ENCODE measurements at places on chromosomes 12 and 14. TPM values are rescaled to one million over a fixed set of nuclear protein-coding genes. Genes with fewer than 3 reads are reported as not detected.

DNA sequence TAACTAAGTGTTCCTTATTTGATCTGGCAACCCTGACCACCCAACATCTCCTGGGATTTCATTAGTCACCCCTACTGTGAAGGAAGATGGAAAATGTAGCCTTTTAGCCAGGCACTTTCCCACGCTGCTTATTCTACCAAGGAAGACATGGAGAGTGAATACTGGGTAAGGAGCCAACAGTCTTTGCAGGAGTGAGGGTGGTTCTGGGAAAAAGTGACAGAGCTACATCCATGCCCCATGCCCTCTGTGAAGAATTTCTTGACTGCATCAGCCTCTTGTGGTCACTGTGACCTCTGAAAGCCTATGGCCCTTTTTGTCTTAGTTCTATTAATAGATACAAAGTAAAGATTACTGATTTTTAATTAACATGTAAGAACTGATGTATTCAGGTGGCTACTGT, 196.0 kb upstream of the EEA1 start:
- no peak for DNase-seq

Gene FLRT2
- total RNA-seq = 45.0 TPM

GRCh38 chr12:28223025-28223554, 32.8 kb downstream of the CCDC91 start:
- DNase-seq = no peak

Gene FAM181A
- total RNA-seq = not detected

GRCh38 chr12:62908674-62909073, 26.3 kb downstream of the PPM1H start:
- no peak for DNase-seq

- no peak for DNase-seq
These were observed 196.3 kb downstream of the TRHDE start for GRCh38 chr12:72468505-72468904.

DNA sequence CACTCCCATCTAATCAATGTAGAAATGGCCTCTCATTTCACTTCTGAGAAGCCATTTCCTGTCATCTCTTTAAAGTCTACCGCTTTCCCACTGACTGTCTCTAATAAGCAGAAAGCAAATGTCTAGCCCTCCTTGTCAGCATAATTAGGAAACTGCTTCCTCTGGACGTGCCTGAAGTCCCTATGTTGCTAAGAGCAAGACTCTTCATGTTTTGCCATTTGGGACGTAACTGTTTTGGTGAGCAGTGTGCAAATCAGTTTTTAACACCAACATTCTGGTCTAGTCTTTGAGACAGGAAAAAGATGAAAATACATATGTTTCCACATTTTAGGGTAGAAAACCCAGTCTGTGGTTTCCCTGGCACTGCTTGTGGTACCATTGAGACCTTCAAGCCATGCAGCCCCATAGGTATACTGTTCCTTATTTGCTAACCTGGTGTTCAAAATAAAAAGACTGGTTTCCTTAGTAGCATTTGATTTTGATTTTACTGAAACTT, 22.2 kb downstream of the IFNG start:
- no peak for DNase-seq

DNA sequence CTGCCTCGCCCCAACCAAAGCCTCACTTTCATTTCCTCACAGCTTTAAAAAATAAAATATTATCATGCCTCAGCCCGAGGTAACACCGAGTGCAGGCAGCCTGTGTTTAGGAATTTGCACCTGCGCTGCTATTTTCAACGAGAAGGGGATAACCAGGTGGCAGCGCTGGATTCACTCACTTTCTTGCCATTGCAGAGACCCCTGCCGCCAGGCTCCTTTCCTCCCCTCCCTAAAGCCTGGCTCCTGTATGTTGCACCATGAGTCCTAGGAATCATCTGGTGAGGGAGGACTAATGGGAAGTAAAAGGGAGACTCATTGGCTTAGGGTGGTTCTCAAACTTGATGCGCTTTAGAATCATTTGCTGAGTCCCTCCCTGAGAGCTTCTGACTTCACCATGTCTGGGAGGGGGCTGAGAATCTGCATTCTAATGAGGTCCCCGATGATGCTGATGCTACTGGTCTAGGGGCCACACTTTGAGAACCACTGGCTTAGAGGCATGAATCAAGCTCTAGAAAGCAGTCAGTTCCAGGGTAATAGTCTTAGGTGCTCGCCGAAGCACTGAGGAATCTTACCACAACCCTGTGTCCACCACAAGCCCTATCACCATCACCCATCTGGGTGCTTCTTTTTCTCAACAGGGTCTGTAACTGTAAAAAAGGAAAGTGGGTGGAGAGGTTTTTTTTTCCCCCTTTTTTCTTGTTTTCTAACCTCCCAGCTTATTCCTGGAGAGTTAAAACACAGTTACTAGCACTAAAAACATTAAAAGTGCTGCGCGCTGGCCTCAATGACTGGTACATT, 83.8 kb downstream of the SLC38A1 start:
- no peak for DNase-seq

DNA sequence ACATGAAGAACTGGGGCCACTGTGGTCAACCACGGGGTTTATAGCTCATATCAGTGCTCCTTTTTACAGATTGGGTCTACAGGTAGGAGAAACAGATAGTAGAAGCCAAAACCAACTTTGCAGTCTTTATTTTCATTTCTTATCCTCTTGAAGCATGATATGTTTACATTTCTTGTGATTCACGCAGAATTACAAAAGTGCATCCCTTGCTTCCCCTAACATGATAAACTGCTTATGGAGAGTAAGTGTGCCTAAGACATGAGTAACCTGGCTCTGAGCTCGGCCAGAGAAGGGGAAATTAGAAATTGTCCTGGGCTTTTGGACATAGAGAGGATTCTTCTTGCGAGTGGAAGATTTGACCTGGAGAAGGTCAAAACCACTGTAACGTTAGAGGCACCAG, 18.4 kb downstream of the PWP1 start:
- no peak for DNase-seq

GRCh38 chr12:99004799-99005466, 359.8 kb downstream of the APAF1 start:
- DNase-seq = no peak

Gene AMN1
- 19.0 TPM for total RNA-seq

Gene LRRC9
- total RNA-seq = 0.20 TPM

DNA sequence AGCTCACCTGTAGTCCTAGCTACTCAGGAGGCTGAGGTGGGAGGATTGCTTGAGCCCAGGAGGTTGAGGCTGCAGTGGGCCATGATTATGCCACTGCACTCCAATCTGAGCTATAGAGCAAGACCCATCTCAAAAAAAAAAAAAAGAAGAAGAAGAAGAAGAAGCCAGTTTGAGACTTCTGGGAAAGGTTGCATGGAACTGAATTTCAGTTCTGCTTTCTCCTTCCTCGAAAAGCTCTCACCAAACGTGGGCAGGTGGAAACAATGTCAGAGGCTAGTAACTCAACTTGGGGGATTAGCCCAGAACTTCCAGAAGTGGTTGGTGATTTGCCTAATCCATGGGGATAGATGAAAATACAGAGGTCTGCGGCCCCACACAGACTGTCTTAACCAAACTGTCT, 18.7 kb downstream of the FLVCR2 start:
- no peak for DNase-seq

DNA sequence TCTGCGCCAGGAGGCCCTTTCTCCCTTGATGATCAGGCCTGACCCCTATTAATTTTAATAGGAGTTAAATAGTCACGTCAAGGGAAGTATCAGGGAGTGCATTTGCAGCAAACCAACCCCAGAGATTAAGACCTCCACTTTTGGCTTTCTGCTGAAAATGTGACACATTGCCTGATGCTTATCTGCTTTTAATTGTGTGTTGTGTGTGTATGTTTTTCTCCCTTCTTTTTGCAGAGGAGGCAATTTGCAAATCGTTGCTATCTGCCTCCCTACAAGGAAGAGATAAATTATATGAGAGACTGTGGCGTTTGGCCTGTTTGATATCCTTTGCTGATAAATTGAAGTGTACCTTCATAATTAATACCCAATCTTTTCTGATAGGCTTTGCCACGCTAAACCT, 822.9 kb downstream of the VRK1 start:
- no peak for DNase-seq

Gene HAL
- 4.3 TPM for total RNA-seq

GRCh38 chr14:96349286-96350075, 13.7 kb downstream of the ATG2B start:
- DNase-seq = no peak

DNA sequence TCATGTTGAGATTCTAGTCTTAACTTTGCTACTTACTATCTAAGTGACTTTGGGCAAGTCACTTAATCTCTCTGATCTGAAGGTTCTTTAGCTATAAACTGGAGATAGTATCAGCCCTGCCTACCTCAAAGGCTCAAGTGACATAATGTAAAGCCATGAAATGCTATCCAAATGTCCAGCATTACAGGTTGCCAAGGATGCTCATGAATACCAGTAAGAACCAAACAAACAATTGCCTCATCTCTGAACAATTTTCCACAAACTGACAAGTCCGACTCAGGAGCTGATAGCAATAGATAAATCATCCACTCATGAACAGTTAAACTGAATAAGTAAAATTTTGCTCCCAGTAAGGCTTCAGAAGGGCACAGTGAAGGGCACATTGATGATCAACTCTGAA, 51.5 kb downstream of the LMNTD1 start:
- no peak for DNase-seq

GRCh38 chr14:86673523-86673969, 1143.6 kb downstream of the FLRT2 start:
- no peak for DNase-seq

DNA sequence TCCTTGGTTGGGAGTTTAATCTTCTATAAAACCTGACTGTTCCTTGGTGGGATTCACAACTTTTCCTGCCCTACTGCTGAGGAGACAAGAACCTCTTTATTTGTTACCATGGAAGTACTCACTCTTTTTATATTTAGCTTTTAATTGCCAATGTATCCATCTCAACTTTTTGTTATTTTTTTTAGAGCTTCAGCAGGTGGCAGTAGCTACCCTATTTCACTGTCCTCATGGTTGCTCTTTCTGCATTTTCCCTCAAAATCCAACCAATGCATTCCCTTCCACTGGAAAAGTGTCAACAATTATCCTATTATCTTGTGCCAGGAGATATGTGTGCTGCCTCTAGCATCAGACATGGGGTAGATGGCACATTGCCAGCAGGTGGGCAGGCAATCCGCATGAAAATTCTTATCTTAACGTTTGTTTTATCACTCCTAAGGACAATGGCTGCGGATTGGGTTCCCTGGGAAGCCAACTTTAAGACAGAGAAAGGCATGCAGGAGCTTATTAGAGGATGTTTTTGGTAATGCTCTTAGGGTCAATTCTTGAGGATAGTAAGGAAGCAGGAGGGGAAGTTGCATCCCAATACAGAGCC, 406.4 kb downstream of the SNAPC1 start:
- no peak for DNase-seq

Gene PTHLH
- 3.1 TPM for total RNA-seq

DNA sequence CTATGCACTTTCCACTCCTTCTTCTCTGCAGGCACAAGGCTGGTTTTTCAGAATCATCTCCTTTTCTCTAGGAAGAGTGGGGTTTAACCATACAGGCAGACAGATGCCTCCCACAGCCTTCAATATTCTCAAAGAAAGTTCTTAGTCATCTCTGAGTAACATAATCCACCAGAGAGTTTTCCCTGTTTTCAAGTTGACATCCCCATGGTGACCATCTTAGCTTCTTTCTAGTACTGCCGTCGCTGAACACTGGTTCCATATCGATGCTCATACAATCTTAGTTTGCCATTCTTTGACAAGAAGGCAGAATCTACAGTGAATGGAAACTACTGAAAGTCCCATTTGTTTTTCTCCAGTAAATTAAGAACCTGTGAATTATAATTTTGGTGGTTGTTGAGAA, 28.6 kb downstream of the TPH2 start:
- no peak for DNase-seq

DNA sequence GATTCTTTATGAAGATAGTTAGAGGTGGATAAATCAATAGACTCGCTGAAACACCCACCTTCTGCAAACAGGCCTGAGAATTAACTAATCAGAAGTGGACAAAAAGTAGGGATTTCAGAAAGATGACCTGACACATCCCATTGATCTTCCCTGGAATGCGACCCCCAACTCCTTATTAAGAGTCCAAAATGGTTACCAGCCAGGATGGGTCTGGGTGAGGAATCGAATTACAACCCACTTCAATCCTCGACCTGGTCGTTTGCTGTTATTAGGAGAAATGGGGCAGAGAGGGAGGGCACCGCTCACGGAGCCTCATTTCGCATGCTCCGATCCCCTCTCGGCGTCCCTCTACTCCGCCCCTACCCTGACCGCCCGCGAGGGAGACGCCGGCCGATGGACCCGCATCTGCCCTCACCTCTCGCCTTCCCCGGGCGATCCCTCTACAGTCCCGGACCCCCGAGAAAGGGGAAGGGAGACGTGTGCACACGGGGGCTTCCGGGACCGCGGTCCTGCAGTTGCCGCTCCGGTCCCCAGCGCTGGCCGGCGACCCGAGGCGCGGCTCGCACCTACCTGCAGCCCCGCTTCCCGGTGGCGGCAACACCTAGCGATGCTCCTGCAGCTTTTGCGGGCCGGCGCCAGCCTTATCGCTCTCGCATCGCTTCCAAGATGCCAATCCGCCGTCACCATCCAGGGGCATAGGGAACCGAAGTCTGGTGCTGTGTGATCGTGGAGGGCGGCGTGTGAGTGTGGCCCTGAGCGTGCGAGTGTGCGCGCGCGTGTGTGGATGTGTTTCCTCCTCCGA, 69.3 kb upstream of the USP15 start:
- no peak for DNase-seq

Gene GUCY2C
- total RNA-seq = not detected

Gene CMKLR1
- total RNA-seq = not detected

Gene MEG3
- total RNA-seq = 0.69 TPM

Gene TRHDE
- not detected for total RNA-seq

Gene FOXG1
- total RNA-seq = not detected

DNA sequence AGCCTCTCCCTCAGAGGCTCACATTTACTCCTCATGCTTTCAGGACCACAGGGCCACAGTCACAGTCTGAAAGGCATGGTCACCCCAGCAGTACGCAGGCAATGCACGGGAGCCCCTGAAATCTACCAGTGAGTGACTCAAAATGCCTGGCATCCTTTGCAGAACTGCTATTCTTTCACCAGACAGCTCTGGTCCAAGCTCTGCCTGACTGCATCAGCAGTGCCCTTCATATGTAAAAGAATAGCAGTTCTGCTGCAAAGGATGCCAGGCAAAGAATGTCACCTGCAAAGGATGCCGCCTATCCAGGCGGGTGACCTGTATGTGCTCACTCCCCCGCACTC, 38.5 kb downstream of the LGMN start:
- no peak for DNase-seq

DNA sequence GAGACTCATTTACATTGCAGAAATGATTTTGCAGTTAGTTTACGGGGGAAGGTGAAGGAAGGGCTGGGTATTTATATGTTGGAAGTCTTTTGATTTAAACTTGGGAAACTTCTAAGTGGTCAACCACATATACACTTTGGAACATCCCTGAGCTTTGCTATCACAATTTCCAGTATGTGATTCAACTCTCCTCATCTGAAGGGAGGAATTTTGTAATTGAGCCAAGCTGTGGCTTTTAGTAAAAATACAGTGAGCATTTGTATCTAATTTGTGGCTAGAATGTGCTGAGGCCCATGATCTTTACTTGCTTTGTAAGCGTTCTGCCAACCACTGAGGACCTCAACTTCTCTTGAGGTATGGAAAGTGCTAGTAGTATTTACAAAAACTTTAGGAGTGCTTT, 235.0 kb upstream of the PDZRN4 start:
- no peak for DNase-seq
